Putamen (tissue), 1 donor: ENCODE measurements at places on chromosomes 12 and 14.

DNA sequence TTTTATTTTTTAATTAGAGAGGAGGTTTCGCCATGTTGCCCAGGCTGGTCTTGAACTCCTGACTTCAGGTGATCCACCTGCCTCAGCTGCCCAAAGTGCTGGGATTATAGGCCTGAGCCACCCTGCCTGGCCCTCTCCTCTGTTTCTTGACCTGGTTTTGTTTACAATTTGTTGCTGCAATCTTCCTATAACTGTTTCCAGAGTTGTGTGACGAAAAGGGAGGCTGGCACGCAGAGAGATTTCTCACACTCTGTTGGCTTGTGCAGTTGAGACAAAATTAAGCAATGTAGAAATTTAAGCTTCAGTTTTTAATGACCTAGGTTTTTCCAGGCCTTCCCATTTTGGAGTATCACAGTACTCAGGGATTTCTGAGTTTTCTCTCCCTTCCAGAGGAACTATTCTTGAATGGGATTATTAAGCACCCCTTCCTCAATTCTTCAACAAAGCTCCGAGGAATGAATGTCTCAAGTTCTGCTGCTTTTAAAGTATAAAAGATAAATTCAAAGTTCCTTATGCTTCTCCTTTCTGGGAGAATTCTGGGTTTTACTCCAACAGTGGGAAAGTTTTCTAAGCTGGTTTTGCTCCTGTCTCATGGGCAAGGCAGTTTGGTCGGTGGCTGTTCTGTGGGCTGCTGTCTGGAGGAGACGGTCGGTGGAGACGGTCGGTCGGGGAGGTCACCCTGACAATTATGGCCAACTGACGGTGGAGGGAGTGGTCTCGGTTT is 20.4 kb upstream of the FOS start:
- DNase-seq = no peak

GRCh38 chr12:116662612-116663144 is 75.2 kb downstream of the SPRING1 start:
- DNase-seq = peak; percentile 14

DNA sequence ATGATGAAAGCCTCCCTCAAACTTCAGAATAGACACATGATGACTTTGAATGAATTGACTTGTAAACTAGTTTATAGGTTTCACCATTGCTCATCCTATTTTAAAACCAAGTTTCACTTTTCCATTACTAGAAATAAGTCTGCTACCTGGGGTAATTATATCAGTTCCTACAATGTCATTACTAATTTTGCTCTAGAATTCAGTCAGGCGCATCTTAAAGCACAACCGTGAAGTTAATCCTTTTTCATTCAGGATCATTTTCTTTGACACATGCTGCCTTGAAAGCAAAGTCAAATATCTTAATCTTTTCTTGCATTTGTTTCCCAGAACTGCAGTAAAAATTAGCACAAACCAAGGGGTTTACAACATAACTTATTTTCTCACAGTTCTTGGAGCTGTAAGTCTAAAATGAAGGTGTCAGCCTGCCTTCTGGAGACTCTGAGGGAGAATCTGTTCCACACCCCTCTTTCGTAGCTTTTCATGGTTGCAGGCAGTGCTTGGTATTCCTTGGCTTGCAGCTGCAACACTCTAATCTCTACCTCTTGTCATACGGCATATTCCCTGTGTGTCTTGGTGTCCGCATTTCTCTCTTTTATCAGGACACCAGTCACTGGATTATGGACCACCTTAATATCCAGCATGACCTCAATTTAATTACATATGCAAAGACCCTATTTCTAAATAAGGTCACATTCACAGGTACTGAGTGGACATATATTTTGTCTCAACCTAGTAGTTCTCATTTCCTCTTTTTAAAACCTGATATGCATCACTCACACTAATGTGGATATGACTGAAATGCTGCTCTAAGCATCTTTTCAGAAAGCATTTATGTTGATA is 114.3 kb upstream of the PDZRN4 start:
- DNase-seq = peak; percentile 12

DNA sequence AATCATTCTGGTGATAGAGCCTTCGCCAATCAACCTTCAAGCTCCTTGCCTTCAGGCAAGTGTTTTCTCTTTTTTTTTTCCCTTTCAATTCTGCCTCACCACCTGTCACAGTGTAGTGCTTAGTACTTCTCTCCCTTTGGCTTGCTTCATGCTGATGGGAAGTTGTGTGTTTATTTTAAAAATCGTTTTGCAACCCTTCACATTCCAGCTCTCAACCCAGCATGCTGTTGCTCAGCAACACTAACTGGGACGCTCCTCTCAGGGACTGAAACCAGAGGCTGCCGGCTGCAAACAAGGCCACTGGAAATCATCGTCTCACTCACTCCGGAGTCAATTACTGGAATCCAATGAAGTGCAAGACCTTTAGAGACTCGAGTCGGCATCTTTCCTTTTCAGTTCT is 342.7 kb downstream of the PRKD1 start:
- DNase-seq = peak; percentile 25

GRCh38 chr12:57618966-57619433 is 7.8 kb downstream of the ARHGEF25 start:
- no peak for DNase-seq

DNA sequence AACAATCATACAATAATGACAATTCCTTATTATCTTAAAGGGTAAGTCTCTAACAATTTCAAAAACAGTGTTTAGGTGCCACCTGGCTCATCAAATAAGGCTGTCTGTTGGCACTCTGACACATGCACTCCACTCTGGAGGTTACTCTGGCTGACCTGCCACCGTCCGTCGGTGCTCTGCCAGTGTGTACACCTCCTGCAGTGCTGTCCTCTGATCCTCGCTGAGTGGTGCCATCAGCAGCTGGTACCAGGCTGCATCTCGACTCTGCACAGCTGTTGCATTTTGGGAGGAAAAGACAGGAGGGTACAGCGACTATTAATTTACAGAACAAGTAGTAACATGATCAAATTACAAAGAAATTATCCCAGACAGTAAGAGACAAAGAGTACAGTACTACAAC is 63.9 kb downstream of the IPO8 start:
- DNase-seq = no peak

DNA sequence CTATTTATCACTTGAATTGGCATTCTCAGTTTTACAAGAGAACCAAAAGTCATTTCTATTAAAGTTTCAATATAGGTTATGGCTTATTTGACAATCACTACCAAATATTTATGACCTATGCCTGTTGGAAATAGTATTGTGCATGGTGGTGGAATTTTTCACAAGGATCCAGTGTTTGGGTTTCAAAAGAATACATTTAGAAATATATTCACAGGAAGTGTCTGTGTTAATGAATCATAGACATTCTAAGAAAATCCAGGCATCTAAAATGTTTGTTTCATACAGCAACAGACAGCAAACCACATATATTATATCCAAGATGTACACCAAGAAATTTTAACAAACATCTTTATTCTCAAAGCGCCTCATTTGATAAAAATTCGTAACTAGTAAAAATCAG is 92.7 kb downstream of the MED13L start:
- DNase-seq = no peak

GRCh38 chr14:94424371-94424770 is 28.2 kb downstream of the SERPINA11 start:
- no peak for DNase-seq

- no peak for DNase-seq
These were observed 25.0 kb downstream of the MMAB start for GRCh38 chr12:109548258-109548657.

GRCh38 chr12:13812168-13812567 is 169.2 kb downstream of the GRIN2B start:
- no peak for DNase-seq

DNA sequence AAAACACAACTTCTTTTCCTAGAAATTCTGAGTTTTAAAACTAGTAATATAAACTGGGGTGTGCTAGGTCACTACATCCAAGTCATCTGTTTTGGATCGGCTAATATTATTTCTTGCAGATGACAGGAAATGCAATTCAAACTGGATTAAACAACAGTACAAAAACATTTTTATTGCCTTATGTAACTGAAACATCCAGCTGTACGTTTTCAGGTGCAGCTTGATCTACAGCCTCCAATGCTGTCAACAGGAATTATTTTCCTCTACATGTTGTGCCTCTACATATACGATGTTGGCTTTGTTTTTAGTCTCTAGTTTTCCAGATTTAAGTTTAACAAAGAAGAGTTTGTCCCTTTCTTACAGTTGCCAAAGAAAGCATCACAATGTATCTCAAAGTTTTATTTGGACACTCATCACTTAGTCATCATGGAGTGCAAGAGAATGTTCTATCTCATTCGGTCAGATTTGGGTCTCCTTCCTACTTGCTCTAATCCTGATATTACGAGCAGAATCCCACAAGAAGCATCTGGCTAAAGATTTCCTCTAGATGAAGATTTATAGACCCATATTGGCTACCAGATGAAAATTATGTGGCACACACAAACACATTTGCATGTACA is 326.7 kb downstream of the SLC6A15 start:
- DNase-seq = no peak

DNA sequence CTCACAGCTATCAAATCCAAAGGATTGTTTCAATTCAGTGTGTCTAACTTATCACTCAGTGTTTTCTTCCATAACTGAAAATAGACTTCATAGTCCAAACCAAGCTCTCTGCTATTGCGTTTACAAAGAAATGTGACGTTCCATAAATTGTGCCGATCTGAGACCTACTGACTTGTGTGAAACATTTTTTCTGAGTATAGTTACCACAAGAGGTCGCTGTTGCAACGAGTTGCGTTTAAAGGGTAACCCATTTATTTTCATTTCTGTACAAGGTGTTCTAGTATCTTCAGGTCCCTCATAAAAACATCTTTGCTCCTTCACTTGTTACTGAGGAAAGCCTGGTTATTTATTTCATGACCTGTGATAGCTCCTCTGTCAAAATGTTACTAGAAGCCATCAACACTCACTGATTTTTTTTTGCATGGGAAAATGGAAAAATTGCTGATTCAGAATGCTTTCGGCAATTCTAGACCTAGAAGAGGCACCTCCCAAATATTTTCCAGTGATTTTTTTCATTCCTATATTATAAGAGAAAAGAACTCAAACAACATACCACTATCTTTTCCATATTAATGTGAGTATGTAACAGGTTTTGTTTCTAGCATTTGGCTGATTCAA is 60.9 kb upstream of the OR4E1 start:
- DNase-seq = peak; percentile 16

DNA sequence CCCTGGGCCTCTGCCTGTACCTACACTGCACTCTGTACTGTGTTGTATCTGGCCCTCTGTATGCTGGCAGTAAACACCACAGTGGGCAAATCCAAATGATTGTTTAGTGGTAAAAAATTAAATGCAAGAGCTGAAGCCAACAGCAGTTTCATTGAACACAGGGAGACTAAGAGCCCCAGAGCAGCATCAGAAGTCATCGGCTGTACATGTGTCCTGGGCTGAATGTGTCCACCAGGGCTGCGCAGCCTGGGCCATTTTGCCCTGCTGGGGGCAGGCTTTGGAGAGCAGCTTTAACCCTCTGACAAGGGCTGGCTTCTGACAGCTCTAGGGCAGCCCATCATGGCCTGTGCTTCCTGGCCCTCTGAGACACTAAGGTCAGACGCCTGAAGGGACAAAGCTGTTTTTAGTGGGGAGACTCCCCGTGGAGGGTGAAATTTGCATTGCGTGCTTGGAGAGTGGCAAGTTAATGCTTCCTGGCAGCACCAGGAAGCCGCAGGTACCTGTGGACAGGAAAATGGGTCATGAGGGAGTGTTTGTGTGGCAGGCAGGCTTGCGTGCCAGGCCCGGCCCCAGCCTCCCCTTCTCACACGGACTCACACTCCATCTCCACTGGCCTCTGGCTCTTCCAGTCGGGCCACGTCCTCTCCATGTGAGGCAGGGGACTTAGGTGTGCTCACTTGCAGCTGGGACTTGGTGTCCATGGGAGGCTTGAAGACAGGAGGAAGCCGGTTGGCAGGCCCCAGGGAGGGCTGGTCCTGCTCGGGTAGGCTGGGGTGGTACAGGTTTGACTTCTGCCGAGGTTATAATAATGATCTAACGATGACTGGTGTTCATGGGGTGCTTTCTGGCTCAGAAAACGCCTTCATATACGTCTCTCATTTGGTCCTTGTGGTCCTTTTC is 150.1 kb downstream of the TSPAN9 start:
- no peak for DNase-seq

- no peak for DNase-seq
These were observed 84.3 kb upstream of the DIO3 start for GRCh38 chr14:101476916-101477553.

- no peak for DNase-seq
These were observed 34.5 kb downstream of the NAV3 start for GRCh38 chr12:77865178-77865577.

DNA sequence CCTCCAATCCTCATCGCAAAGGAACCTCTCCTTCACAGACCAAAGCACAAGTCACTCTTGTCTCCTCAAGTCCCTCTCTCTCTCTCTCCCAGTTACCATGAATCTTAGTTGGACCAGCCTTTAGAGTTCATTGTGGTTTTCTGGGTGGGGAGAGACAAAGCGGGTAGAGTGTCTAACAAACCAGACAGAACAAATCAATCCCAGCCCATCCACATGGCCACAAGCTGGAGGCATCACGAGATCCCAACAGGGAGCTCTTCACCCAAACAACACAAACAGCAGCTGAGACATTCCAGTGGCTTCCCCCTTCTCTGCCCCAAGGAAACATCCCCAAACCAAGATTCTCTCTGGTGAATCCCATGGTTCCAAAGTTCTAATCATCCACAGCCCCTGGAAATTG is 22.4 kb downstream of the ACTN1 start:
- DNase-seq = no peak
